ENCODE measurements at places on chromosomes 4 and X.

DNA sequence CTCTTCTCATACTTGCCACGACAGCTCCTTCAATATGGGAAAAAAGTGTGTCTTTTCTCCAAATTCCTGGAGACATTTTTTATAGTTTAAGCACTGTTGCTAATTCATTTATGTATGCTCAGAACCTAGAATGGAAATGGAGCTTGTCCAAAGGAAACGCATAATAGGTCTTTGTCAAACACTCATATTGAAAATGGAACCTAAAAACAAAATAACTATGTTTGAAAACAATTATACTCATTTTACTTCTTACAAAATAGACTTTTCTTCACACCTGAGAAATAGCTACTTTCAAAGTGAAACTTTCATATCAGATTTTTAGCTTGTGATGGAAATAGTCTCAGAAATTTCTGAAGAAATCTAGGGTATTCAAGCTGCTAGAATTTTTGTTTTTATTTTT is 529.7 kb upstream of the BOD1L1 start:
- no peak for DNase-seq

DNA sequence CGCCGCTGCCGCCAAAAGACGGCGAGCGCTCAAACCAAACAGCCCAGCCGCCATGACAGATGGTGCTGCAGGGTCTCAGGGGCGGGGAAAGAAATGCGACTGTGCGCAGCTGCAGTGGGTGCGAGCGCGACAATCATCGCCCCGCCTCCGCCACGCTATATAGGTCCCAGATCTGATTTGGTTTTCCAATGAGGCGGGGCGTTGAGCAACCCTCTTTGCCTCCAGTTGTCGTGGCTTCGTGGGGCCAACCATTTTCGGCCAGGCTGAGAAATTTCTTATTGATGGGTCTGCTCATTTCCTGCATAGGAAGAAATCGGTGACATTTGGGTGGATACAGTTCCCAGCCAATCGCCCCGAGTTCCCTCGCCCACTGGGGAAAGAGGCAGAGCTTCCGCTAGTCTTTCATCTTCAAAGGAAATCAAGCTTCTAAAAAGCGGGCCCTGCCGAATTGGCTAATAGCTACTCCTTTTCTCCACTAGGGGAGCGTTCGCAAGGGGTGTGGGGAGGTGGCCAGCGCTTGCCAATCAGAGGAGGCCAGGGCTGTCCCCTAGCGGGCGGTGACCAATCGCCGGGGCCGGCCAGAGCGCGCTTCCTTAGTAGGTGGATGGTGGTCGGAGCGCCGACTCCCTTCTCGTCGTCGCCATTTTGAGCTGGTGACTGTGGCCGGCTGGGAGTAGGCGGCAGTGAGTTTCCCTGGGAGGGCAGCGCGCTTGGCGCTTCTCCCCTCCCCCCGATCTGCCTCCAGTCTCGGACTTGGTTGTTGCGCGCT is at the start of the genes NDUFB11 and RBM10:
TSS of gene NDUFB11 (minus strand) at position 77 of the 769 bp plus-strand sequence. CDS start at position 54, 23 bp downstream.
TSS of gene RBM10 (plus strand) at position 596 of the 769 bp plus-strand sequence. CDS start 2,261 bp downstream, outside the sequence.
- peak; percentile 92 for DNase-seq

GRCh38 chr4:4990857-4991540 is 28.3 kb downstream of the CYTL1 start:
- DNase-seq: no peak

GRCh38 chr4:86481440-86481839 is 112.7 kb upstream of the PTPN13 start:
- no peak for DNase-seq

DNA sequence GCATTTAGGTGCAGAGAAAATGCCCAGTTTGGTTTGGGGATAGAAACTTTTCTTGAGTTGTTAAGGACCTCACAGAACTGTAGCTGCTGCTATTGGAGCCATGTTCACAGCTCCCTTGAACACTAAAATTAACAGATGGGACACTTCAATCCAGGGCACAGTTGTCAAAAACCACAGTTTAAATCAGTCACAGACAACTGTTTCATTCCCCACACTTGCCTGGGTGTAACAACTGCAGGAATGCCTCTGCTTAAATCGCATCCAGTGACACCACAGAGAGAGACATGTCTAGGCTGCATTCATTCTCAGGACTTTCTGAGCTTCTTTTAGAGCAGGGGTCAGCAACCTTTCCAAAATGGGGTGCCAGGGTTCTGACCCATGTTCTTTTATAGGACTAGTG is 12.7 kb upstream of the CAPN6 start:
- no peak for DNase-seq

- DNase-seq: peak; percentile 28
These were observed 250.9 kb upstream of the RPS6KA3 start for GRCh38 chrX:20517565-20517964.

- no peak for DNase-seq
These were observed 33.7 kb downstream of the PRPS2 start for GRCh38 chrX:12824944-12825343.

DNA sequence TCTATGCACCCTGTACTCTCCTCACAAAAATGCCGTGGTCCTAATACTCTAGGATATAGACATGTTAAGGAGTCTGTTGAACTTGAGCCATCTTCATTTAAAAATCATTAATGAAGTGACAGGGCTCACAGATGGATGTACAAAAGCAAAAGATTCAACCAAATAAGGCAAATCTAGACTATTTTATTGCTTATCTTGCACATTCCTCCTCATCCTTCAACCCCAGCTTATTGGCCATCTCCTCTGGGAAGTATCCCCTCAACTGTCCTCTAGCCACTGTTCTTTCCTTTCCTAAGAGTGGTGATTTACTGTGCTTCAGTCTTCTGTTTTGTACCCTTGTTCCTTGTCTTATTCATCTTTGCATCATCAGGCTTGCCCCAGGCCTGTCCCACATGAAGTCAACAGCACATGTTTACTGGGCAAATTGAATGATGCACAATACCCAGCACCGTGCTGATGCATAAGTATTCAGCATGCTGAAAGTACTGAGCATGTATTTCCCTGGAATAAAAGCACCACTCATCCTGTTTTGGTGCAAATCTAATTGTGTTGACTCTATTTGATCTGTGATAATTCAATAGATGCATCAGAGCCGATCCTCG is 287.3 kb upstream of the CLNK start:
- DNase-seq: no peak

- no peak for DNase-seq
These were observed 25.6 kb downstream of the SMARCA5 start for GRCh38 chr4:143538979-143539669.

DNA sequence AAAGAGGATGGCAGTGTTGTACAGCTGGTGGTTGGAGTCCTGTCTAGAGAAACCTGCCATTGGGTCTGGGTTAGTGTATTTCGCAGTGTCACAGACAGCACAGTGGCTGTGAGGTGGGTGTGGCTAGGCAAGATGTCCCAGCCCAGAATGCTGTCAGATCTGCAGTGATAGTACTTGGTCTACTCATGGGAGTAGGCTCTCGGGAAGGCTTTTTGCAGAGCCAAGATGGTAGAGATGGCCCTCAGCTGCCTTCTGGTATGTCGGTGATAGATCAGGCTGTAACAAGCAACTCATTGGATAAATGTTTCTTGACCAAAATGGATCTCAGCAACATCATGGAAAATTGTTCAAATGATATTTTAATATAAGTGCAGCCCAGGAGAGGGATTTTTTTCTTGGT is 84.3 kb upstream of the WDR1 start:
- no peak for DNase-seq
